Bronchial epithelial cell (primary cell): ENCODE measurements at places on chromosomes 16 and 17. TPM values are rescaled to one million over a fixed set of nuclear protein-coding genes. Genes with fewer than 3 reads are reported as not detected.

PRSS53 gene
- 0.90 and 1.1 TPM in 2 replicates for total RNA-seq

REXO5 gene
- 1.1 and 2.4 TPM in 2 replicates for total RNA-seq

DNAH17 gene
- total RNA-seq, result under 0.01 TPM in 1 of 2 replicates, not detected in the other

MYO1D gene
- total RNA-seq, result 35.8 and 42.9 TPM in 2 replicates

C1QL1 gene
- not detected in 2 replicates for total RNA-seq

SLC6A2 gene
- total RNA-seq, result 0.26 and 0.38 TPM in 2 replicates

ERN2 gene
- 0.26 and 2.2 TPM in 2 replicates for total RNA-seq

PGAP6 gene
- 44.2 and 46.3 TPM in 2 replicates for total RNA-seq

TLCD1 gene
- 6.5 and 7.4 TPM in 2 replicates for total RNA-seq

TRPV3 gene
- total RNA-seq, result 0.79 and 1.2 TPM in 2 replicates

TMEM235 gene
- not detected in 2 replicates for total RNA-seq

P2RX5 gene
- 0.38 and 0.53 TPM in 2 replicates for total RNA-seq

HOXB3 gene
- not detected in 2 replicates for total RNA-seq

BRIP1 gene
- total RNA-seq, result 1.1 and 2.3 TPM in 2 replicates

VMO1 gene
- 0.77 TPM in 1 of 2 replicates, not detected in the other for total RNA-seq

TNFRSF17 gene
- not detected in 2 replicates for total RNA-seq

NPIPA7 gene
- total RNA-seq, result 0.64 and 1.3 TPM in 2 replicates

RNF40 gene
- 38.7 and 44.5 TPM in 2 replicates for total RNA-seq

ALG1 gene
- total RNA-seq, result 16.4 and 20.5 TPM in 2 replicates

TBC1D3H gene
- total RNA-seq, result not detected in 2 replicates

RNU2-1 gene
- total RNA-seq, result not detected in 2 replicates

TBC1D3I gene
- total RNA-seq, result 0.13 TPM in 1 of 2 replicates, not detected in the other

RAB11FIP3 gene
- 9.6 and 10.5 TPM in 2 replicates for total RNA-seq

MEFV gene
- total RNA-seq, result not detected in 2 replicates

STH gene
- not detected in 2 replicates for total RNA-seq

PRR15L gene
- total RNA-seq, result 1.6 and 9.1 TPM in 2 replicates

CCL16 gene
- not detected in 2 replicates for total RNA-seq

PITPNC1 gene
- 23.6 and 28.7 TPM in 2 replicates for total RNA-seq

IRF8 gene
- not detected in 2 replicates for total RNA-seq

CD68 gene
- 11.3 and 16.4 TPM in 2 replicates for total RNA-seq

ITGAX gene
- under 0.01 TPM in 1 of 2 replicates, not detected in the other for total RNA-seq

KRT25 gene
- total RNA-seq, result not detected in 2 replicates
